ENCODE measurements at places on chromosomes 11 and 22.

- DNase-seq = no peak
These were observed 14.8 kb downstream of the LMO2 start for GRCh38 chr11:33877038-33877437.

DNA sequence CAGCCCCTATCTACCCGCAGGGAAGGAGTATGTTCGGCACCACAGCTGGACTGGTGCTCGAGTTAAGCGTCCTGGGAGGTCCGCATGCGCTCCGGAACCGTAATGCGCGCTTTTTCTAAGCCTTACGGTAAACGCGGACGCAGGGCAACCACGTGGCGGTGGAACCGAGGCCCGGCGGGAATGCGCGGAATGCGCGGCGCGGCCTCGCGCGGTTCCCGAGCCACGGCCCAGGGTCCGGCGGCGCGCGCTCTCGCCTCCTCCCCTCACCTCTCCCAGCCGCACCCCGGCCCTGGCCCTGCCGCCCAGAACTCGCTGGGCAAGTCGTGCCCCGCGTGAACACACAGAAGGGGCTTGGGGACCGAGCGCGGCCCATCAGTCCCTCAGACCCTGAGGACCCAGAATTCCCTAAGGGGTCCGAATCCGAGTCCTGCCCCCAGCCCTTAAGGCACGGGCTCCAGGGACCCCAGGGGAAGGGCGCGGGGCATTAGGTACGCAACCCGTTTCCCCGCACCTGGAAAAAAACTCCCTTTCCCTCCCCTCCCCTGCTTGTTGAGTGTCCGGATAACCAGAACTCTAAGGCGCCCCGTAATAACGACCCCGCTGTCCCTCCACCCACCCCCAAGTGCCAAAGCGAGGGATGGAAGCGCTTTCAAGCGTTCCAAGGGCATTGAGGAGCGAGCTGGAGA is 4.3 kb upstream of the CCND1 start:
- DNase-seq = no peak

DNA sequence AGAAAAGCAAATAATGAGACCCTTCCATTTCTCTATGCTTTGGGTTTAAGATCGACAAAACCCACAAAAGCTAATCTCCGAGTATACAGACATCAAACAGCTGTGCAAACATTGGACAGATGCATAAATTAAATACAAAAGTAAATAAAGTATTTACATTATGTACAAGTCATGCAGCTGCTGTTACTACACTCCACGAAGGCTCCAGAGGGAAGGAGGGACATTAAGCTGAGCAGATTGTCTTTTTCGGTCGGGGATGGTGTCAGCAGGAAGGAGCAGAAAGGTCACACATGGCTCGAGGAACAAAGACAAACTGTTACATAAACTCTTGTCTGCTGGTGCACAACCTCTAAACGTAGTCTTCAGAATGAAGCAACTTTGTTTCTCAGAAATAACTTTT is 88.8 kb upstream of the BARX2 start:
- DNase-seq = peak; percentile 66

GRCh38 chr11:66317322-66317722 is 478 bp upstream of the CD248 start:
- DNase-seq = no peak

GRCh38 chr11:8905528-8906165 is 5.3 kb upstream of the AKIP1 start:
- no peak for DNase-seq

GRCh38 chr11:110527146-110527545 is 97.4 kb downstream of the FDX1 start:
- no peak for DNase-seq

DNA sequence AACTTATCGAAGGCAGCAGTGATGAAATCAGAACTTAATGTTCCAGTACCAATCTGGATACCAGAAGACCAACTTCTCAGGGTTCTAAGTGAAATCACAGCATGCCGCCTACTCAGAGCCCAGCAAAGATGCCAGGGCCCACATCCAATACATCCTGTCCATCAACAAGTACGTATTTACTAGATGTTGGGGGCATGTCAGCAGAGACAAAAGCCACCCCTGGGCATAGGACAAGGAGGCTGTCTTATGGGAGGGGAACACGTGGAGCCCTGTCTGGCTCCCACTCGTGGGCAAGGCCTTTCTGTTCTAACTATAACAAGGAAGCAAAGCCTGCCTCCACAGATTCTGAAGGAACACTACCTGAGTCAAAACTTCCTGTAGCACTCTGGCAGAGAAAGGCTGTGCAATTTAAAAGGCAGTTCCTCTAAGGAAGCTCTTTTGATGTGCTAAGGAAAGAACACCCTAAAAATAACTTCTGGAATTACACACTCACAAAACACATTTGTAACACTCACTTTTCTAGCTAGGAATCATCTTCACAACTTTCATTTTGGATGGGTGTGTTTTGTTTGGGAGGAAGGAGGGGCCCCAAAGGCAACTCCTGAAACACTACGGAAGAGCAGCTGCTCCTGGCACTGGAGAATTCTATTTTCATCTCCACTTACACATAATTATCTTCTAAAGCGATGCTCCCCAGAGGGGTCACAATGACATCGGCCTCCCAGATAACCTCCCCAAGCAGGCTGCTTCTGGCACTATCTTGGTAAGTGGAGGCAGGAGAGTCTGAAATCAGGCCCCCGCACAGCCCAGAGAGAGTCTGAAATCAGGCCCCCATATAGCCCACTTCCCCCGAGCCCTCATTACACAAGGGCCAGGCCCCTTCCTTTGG is 14.2 kb downstream of the SMCO4 start:
- no peak for DNase-seq

GRCh38 chr22:50506611-50507420 is 686 bp downstream of the LMF2 start:
- DNase-seq = no peak

- no peak for DNase-seq
These were observed 61.8 kb downstream of the SHANK2 start for GRCh38 chr11:71190551-71190950.

GRCh38 chr11:30342736-30343166 is 19.8 kb downstream of the ARL14EP start:
- DNase-seq = no peak

DNA sequence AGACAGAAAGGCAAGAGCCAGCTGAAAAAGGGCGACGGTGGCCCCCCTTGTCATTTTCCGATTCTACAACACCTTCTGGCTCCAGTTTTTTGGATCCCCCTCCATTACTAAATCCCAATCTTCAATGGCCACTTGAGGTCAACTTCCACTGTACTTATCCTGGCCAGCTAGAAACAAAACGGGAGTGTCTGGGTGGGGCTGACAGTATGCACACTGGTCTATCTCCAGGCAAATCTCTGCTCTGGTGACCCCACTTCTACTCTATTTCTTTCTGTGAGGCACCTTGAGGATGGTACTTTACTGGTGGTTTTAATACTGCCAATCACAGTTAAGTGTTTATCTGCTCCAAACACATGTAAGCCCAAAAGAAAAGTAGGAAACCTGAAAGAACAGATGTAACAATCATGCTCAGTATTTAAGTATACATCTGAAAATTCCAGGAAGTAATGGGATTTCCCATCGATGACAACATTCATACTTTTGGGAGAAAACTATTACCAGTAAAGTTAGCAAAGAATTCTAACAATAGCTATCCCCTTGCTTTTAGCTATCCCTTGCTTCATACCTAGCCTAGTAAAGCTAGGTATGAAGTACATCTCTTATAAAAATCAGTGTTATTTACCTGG is 16.0 kb downstream of the CDON start:
- DNase-seq = no peak

DNA sequence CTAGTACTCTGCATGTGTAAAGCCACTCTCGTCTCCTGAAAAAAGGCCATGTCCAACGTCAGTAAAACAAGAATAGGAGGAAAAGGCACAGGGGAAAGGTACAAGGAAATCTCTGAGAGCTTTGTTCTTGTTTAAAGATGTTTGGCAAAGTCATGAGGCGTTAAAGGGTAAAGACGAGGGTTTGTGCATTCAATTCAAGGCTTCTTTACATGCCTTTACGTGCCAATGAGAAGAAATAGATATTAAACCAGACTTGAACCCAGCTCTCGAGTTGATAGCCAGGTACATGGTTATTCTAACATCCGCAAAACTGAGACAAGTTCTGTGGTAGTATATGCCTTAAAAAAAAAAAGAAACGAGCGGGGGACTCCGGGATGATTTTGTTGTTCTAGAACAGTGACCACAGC is 704 bp upstream of the CFL1 start:
- DNase-seq = no peak

DNA sequence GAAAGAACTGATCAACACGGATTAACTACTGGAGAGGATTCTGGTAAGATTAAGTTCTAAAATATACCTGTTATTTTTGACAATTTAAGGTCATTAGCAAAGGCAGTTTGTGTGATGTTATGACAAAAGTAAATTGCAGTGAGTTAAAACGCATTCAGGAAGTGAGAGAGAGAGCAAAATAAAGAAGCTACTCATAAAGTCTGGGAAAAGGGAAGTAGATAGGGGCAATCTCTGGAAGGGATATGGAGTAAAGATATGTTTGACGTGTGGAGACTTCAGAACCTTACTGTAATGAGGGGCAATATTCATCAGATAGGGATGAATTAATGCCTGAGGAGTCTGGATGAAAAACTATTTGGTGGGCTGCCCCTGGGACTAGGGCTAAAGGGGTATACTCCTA is 16.8 kb downstream of the OR56B4 start:
- DNase-seq = no peak

GRCh38 chr22:28021998-28022660 is 103.1 kb upstream of the PITPNB start:
- no peak for DNase-seq

GRCh38 chr11:11842421-11843008 is 743 bp downstream of the USP47 start:
- DNase-seq = peak; percentile 17

GRCh38 chr11:46391578-46392420 is at the start of gene CHRM4:
Gene CHRM4 (minus strand): TSS chr11:46391776. CDS start chr11:46386557, 5,219 bp downstream.
- no peak for DNase-seq

DNA sequence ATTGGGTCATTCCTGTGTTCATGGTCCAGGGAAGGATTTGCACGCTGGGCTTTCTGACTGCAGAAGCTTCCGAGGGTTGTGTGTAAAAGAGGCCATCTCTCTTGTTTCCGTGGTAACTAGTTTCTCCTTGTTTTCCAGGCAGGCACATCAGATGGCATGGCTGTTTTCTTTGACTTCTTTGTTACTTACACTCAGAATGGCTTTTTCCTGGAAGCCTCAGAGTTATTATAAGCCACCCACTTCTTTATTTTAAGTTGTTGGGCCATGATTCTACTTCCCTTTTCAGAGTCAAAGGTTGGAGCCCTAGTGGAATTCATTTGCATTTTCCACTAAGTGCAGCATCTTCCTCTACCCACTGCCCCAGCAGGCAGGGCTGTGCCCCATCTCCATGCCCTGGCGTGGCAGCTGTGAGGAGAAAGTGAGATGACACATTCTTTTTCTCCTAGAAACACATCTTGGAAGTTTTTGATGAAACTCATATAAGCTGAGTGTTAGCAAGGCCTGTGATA is 94.9 kb downstream of the PRR5L start:
- DNase-seq = no peak

GRCh38 chr22:45891996-45892621 is 84.9 kb downstream of the WNT7B start:
- DNase-seq = no peak

GRCh38 chr11:1292018-1292643 is 17.3 kb downstream of the TOLLIP start:
- no peak for DNase-seq
